Bronchial epithelial cell (primary cell): ENCODE measurements at places on chromosomes 1 and 21. TPM values are rescaled to one million over a fixed set of nuclear protein-coding genes. Genes with fewer than 3 reads are reported as not detected.

- DNase-seq: no peak
Observed at GRCh38 chr1:52904927-52905698, 16.4 kb downstream of the ECHDC2 start.

Gene BSND
- under 0.01 TPM in 1 of 2 replicates, not detected in the other for total RNA-seq

DNA sequence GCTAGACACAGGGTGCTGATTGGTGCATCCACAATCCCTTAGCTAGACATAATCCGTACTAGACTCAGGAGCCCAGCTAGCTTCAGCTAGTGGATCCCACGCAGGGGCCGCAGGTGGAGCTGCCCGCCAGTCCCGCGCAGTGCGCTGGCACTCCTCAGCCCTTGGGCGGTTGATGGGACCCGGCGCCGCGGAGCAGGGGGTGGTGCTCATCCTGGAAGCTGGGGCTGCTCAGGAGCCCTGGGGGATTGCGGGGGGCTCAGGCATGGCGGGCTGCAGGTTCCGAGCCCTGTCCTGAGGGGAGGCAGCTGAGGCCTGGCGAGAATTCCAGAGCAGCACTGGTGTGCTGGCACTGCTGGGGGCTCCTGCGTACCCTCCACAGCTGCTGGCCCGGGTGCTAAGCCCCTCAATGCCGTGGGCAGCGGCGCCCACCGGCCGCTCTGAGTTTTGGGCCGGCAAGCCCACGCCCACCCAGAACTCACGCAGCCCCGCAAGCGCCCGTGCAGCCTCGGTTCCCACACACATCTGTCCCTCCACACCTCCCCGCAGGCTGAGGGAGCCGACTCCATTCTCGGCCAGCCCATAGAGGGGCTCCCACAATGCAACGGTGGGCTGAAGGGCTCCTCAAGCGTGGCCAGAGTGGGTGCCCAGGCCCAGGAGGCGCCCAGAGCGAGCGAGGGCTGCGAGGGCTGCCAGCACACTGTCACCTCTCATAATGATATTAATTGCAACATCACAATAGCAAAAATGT, 87.4 kb downstream of the CRB1 start:
- DNase-seq: no peak

- DNase-seq: no peak
Observed at GRCh38 chr1:248894837-248895236, 11.2 kb upstream of the PGBD2 start.

GRCh38 chr1:220485131-220485530, 42.8 kb upstream of the MARK1 start:
- DNase-seq: peak; percentile 29

- DNase-seq: peak; percentile 35
Observed at GRCh38 chr1:18100491-18101063, 7.0 kb upstream of the IGSF21 start.

GRCh38 chr1:86453664-86454063, 15.1 kb upstream of the CLCA1 start:
- no peak for DNase-seq

DNA sequence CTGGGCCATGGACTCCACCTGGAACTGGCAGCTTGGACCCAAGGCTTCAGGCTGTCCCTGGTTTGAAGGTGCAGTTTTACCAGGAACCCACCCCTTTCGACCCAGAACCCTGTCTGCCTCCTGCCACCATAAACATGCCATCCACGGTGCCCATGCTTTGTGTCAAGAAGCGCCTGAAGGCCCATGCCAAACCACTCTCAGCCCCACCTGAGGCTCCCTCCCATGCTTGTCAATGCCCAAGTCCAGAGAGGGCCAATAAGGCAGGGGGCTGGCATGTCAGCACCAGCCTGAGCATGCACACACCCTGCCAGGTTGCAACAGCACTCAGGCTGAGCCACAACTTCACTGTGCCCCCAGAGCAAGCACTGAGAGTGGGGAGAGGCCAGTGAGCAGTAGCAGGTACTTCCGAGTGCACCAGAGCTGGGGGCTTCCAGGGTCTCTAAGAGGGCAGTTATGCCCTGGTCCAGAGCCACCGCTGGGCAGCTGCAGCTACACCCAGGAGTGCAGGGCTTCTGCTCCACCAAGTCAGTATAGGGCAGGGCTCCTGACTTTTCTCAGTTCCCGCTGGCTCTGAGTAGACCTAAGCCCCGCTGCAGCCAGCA, 1256.0 kb downstream of the AMY1C start:
- DNase-seq: no peak

GRCh38 chr1:234933475-234933874, 195.2 kb downstream of the TOMM20 start:
- peak; percentile 56 for DNase-seq

DNA sequence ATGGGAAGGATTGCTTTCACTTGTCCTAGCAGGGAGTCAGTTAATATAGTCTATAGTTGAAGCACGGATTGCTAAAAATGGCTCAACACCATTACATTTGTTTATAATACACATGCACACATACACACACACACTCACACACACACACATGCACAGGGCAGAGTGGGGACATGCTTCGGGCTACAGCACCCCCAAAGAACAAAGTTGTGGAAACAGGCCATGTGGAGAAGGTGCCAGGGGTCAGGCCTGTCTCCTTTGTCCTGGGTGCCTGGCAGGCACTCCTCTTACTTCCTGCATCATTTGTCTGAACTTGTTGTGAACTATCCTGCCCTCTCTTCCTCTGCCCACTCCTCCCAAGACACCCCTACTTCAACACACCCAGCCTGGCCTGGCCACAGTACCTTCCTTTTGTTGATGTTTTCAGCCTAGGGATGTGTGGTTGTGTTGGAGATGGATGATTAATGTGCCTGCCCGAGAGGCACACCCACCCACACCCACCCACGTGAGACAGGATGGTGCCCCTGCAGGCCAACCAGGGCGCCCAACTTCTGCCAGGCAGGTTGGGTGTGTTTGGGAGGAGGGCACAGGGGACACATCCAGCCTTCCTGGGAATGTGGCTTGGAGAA, 17.5 kb downstream of the RASSF5 start:
- DNase-seq: peak; percentile 92

- no peak for DNase-seq
Observed at GRCh38 chr1:165424454-165425216, 20.3 kb downstream of the RXRG start.

Gene KCNJ9
- under 0.01 and 0.13 TPM in 2 replicates for total RNA-seq

Gene ADGRL2
- total RNA-seq: 35.3 and 82.7 TPM in 2 replicates

- no peak for DNase-seq
Observed at GRCh38 chr1:9929431-9930385, 13.5 kb downstream of the LZIC start.

GRCh38 chr1:155070721-155071569, 7.4 kb downstream of the EFNA4 start:
- peak; percentile 66 for DNase-seq

DNA sequence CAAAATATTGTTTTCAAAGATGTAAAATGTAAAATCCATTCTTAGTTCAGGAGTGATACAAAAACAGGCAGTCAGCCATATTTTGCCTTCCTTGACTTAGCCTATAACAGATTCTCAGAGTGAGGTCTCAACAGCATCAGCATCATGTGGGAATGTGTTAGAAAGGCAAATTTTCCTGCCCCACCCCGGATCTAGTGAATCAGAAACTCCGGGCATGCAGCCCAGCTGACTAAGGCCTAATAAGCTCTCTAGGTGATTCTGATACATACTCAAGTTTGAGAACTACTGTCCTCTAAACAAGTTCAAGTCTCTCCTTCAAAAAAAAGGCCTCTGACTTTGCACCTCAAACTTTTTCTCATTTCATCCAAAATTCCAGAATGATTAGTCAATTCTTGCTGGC, 46.9 kb upstream of the PRRC2C start:
- DNase-seq: peak; percentile 99

Gene PIGC
- 16.8 and 16.9 TPM in 2 replicates for total RNA-seq

DNA sequence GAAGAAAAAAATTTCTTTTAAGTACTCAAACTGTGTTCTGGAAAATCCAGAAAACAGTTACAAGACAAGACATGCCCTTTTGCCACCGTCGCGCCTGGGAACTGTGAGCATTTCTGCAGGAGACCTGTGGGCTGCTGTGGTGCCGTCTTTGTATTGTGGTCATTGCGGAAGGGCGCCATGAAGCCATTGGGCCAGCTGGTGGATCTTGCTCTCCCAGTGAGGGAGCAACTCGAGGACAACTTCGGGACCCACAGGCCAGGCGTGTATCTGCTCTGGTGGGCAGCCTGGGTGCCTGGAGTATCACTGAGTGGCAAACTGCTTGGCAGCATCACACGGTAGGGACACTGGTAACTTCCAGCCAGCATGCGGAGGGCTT, 3.8 kb upstream of the THEMIS2 start:
- DNase-seq: peak; percentile 35

DNA sequence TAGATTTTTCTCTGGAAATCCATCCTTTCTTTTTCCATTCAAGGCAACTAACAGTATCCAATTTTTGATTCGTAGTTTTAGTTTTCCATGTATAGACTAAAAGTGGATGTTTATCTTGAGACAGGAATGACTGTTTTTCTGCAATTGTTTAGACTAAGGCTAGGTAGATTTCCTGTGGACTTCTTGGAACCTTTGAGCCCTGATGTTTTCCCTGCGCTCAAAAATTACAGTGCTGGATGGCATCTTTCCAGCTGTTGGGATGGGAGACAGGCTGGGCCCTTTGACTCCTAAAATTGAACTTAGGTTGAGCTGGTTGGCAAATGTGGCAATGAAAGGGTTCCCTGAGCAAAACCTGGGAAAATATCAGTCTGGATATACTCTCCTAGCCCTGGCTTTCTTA, 180.4 kb downstream of the DHRS3 start:
- DNase-seq: no peak

Gene GPR3
- total RNA-seq: not detected in 2 replicates

Gene SIPA1L2
- total RNA-seq: 16.6 and 35.7 TPM in 2 replicates

DNA sequence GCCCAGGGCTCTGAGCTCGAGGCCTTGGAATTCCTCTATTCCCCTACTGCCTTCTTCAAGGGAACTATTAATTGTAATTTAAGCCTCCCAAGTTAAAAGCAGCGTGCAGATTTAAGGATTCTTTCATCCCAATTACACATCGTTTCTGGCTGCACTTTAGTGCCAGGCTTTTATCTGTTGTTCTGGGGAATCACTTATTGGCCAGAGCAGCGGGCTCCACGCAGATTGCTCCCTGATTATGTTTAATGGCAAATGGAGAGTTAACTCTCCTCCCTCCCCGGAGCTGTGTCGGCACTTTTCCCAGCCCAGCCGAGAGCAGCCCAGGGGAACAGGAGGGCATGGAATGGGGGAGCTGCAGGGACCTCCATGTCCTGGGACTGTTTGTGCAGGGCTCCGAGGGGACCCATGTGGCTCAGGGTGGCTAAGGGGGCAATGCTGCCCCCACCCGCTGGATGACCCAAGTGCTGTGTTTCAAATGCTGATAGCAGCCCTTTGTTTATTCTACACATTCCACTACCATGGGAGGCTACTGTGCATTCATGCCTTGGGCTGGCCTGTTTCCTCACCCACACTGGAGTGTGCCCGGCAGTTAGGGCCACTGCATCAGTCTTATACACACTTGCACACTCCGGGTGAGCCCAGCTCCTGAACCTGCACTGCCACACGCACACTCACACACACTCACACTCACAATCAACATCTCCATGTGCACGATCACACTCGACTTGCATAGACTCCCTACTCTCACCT, 93.3 kb upstream of the POU3F1 start:
- no peak for DNase-seq

DNA sequence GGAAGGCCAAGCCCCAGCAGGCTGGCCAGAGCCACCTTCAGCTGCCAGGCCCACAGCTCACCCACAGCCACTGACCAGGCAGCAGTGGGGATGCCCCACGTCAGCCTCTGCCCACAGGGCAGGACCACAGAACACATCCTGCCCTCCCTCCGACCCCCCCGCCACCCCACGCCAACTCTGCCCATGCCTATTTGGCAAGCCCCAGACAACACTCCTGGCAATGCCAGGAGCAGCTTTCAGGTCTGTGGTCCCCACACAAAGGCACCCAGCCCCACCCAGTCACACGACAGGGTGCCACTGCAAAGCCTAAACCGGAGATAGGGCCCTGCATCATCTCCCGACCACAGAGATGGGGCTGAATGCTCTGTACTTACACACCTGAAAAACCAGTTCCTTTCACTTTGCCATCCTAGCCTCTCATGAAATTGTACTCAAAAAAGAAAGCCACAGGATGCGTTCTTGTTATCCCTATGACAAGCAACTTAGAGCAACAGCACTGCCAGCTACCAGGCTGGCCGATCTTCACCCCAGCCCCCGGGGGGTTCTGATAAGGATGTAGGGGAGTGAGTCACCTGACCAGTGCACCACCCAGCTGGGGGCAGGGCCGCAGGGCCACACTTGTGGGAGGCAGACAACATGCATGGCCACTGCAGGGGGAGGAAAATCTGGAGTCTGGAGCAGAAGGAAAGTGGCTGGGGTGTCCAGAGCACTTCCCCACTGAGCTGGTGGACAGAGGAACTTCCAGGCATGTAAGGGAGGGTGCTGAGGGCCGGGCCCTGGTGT, 36.2 kb downstream of the UBE2G2 start:
- peak; percentile 35 for DNase-seq

- DNase-seq: no peak
Observed at GRCh38 chr1:245550720-245551043, 395.9 kb downstream of the KIF26B start.

DNA sequence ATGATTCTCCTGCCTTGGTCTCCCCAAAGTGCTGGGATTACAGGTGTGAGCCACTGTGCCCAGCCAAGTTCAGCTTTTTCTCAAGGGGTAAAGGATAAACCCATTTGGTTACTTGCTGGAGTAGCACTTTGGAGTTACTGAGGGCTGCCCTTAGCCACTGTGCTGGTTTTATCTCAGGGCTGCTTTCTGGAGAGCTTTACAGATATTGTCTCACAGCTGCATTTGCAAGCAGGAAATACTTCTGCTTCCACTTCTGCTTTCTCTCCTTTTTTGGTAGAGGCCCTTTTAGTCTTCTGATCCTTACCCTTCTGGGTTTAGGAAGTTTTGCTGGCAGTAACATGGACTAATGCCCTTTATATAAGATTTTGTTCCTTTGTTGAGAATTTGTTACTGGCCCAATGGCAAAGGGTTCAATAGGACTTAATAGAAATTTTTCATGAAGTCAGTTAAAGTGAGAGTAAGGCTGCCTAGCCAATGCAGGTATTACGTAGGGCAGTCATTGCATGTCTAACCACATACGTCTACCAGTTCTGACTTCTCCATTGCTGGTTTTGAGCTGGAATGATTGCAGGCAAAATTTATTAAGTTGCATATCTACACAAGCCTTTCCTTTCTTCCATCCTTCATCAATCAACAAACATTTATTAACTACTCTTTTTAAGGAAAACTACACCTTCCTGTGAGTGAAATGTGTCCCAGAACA, 24.4 kb downstream of the CAP1 start:
- DNase-seq: no peak

Gene CD1D
- 3.1 and 3.9 TPM in 2 replicates for total RNA-seq
